ENCODE measurements at places on chromosomes 6 and 20.

DNA sequence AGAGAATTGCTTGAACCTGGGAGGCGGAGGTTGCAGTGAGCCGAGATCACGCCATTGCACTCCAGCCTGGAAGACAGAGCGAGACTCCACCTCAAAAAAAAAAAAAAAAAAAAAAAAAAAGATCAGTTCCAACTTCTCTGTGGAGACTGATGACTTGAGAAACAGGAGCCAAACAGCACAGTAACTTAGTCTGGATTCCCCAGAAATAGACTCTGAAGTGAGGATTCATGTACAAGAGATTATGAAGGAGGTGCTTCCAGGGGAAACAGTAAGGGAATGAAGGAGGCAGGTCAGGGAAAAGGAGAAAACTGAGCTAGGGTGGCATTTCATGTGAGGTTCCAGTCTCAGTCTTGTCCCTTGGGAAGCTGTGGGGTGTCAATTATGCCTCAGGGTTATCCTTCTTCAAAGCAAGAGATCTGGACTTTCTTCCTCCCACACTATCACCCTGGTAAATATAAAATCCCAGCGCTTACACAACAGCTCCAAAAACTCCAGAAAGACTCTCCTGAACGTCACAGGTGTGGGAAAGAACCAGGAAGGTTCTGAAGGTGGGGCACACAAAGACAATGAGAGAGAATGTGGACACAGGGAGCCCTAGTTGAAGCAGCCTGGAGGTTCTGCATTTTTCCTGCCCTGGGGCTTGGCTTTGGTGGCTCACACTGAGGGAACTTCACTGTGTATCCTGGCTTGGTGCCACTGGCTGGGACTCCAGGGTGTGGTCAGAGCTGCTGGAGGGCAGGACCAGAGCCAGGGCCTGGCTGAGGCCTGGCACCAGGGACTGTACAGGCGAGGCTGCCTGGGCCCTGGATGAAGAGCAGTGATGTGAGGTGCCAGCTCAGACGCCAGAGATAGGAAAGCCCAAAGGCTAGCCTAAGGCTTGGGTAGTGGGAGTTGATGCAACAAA is 46.8 kb downstream of the PCNA start:
- no peak for DNase-seq

- DNase-seq = no peak
These were observed 18.2 kb upstream of the AVP start for GRCh38 chr20:3102575-3103368.

DNA sequence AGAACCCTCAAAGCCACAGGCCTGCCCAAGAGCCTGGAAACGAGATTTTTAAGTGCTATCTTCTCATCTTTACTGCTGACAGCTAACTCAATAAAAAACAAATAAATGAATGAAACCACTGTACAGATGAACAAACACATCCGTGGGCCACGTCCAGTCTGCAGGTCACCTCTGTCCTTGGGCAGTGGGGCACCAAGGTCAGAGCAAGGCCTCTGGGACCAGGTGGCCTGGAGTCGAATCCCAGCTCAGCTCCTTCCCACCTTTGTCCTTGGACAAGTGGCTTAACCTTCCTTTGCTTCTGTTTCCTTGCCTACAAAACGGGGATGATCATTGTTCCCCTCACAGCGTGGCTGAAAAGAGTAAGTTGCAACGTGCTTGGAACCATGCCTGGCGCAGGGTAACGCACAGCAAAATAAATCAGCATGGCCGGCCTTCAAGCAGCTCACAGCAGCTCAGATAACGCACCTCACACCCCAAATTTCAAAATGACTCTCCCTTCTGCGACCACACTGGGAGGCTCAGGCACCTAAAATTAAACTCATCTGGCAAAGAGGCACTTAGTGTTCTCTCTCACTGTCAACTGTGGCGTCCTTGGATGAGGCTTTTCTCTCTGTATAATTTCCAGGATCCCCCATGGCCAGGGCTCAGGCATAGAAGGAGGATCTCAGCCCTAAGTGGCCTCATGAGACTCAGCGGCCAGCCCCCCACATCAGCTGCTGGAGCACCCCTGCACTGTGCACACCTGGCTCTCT is 35.7 kb downstream of the RRBP1 start:
- DNase-seq = no peak

- DNase-seq = no peak
These were observed 31.2 kb downstream of the SRSF3 start for GRCh38 chr6:36625158-36625919.

DNA sequence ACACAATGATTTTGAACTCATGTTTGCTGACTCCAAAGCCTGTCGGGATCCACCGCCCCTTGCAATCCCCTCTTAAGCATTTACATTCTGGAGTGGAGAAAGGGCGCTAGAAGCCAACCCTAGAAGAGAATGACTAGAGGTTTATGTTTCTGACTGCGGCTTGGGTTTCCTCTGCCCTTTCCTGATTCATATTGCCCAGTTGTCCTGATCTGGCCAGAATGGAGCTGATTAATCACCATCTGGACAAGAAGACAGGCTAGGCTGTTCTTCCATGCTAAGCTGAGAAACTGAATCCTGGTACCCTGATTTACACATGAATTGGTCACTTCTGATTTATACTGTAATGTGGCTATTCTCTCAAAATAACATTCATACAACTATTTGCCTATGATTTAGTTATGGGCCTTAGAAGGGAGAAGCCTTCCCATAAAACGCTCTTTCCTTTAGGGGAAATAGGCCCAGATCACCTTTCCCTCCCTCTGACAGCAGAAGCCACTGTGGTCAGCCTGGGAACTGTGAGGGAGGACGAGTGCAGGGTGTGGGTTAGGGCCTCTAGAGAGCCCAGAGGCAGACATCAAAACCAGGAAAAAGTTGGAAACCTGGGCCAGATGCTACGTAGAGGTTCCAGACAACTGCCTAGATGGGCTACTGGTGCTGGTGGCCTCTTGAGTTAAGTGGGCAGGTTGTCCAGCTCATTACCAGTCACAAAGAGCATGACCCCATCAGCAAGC is 199.2 kb upstream of the PRDM1 start:
- no peak for DNase-seq

DNA sequence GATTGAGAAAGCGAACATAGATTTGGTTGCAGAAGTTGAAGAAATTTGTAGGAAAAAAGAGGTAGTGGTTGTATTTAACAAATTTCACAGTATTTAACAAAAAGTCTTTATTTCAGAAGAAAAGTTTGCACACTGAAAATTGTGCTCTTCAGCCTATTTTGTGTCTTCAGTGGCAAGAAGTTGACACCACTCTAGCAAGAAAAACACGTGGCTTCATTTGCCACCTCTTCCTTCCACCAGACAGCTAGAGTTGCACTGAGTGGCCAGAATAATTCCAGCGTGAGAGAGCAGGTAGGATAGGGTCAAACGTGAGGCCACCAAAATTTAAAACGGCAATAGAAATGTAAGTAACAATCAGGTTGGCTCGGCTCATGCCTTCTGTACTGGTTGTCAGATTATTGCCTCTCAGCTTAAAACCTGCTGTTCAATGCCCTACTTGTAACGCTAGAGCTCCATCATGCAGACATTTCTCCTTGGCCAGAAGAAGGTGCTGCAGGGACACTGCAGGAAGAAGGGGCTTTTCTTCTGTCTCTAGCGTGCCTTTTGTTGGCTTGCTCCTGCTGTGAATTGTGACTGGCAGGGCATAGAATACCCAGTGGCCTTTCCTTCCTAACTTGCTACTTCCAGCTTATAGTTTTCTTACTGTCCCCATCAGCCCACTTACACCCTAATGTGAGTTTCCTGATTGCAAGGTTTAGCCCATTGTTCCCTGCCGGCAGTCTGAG is 12.1 kb downstream of the TRAPPC3L start:
- DNase-seq = no peak

DNA sequence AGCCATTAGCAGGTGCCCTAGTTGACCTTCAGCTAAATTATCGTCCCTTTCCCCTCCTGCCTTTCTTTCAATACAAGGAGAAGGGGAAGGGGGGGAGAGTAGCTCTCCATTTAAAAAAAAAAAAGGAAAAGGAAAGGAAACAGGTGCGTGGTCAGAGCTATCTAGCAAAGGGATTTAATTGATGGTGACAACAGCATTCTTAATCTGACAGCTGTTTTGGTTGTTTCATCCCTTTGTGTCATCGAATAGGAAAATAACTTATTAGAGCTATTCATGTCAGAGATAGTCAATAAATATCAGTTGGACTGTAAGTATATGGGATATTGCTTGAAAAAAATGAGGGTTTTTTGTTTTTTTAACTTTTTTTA is 195.2 kb upstream of the SASH1 start:
- no peak for DNase-seq
